Stimulated activated CD4-positive, alpha-beta T cell treated with anti-CD3 and anti-CD28 coated beads, TNF-alpha, amount 100 ng/mL, for 1 hour (primary cell): ENCODE measurements at places on chromosomes 13 and 19.

- no peak for DNase-seq
These were observed 146.4 kb upstream of the SLITRK5 start for GRCh38 chr13:87524775-87525174.

DNA sequence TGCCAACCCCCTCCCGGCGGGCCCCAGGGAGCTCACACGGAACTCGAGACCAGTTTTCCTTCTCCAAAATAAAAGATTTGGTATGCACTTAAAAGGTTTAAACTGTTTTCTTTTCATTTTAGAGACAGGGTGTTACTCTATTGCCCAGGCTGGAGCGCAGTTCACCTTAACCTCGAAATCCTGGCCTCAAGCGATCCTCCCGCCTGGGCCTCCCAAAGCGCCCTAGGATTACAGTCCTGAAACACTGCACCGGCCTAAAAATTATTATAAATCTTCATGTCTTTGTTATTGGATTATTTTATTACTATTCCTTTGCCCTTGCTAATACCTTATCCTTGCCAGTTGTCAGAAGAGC lies 553 bp upstream of the SLC7A1 start:
- no peak for DNase-seq

DNA sequence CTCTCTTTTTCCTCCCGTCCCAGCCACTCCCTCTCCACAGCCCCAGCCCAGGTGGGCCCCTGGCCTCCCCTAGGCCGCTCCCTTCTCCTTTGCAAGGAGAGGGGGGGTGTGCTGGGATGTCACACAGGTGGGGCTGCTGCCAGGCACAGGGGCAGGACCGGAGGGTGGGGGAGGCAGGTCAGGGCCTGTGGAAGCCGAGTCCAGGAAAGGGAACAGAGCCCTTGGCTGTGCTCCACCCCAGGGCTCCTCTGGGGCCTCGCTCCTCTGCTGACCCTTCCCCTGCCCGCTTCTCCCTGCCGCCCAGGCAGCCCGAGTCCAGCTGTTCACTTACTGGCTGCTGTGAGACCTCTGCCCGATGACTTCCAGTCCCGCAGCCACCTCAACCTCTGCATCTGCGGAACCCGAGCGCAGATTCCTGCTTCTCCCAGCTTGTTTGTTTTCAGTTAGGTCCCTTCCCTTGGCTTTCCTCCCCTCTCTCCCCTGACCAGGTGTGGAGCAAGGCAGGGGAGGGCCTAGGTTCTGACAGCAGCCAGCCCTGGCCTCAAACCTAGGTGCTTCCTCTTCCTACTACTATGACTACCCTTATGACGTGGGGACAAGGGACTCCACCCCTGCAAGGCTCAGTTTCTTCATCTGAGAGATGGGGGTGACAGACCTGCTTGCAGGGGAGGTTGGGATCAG lies 850 bp upstream of the KLK11 start:
- DNase-seq = no peak

DNA sequence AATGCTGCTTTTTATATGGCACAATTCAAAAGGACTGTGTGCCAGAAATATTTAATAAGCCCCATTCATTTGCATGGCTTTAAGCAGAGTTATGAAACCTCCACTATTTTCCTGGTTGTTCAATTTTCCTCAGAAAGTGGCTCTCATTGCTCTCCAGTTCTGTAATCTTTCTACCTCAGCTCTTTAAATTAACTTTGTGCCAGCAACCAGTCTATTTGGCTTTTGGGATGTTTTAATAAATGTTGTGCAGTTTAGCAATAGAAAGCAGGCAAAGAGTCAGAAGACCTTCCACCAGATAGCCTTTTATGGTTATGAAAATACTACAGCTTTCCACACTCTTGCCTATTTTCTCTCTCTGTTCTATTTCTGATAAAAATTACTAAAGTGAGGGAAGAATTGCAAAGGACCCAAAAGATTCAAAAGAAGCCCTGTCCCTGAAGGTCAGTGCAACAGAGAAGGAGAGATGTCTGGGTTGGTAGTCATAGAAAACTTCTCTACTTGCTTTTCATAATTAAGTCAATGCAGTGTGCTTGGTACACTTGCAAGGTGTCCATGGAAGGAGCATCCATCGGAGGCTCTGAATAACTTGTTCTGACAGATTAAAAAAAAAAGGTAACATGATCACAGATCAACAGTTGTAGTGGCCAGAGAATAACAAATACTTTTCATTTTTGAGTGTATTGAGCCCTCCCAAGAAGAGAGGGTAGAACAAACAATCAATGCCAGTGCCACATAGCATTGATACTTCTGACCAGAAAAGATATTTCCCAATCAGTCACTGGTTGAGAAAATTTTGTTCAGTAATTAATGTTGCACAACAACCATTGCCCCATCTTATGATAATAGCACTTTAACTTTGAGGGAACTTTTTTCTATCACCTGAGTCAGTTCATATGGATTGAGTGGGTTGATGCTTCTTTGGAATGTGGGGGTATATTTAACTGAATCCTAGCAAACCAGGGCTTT lies 48.4 kb upstream of the SPRY2 start:
- DNase-seq = no peak

- DNase-seq = no peak
These were observed 58.3 kb downstream of the RGCC start for GRCh38 chr13:41515491-41516139.

- no peak for DNase-seq
These were observed 1.6 kb downstream of the MISP3 start for GRCh38 chr19:14073925-14074838.

DNA sequence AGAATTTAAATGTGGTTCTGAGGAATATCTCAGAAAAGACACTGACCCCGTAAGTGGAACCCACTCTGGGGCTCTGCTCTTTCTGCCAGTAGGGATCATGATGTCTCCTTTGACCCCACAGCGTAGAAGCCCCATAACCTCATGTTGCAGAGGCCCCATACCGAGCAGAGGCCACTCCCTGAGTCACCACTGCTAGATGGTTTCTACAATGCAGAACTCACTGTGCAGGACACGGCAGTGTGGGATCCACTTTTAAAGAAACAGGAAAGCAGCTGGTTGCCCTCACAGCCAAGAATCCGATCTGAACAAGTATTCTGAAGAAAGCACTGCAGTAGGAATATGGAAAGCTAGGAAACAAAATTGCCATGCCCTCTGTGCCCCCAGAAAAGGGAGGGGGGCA lies 4.2 kb downstream of the SLC7A1 start:
- no peak for DNase-seq

DNA sequence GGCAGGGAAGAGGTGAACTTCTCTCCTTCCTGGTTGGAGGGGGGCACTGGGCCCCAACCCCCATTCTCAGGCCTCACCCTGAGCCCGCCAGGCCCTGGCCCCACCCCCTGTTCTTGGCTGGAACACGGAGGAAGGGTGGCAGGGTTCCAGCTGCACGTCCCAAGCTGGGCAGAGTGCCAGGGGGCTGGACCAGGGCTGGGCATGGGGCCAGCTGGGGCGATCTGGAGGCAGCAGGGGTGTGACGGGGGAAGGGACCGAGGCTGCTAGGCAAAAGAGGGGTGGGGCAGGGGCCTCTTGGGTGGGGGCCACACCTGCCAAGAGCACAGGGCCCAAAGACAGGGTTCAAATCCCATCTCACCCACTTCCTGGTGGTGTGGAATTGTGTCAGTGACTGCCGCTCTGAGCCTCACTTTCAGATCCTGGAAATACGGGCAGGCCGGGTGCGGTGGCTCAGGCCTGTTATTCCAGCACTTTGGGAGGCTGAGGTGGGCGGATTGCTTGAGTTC lies 2.2 kb downstream of the HIF3A start:
- DNase-seq = no peak

DNA sequence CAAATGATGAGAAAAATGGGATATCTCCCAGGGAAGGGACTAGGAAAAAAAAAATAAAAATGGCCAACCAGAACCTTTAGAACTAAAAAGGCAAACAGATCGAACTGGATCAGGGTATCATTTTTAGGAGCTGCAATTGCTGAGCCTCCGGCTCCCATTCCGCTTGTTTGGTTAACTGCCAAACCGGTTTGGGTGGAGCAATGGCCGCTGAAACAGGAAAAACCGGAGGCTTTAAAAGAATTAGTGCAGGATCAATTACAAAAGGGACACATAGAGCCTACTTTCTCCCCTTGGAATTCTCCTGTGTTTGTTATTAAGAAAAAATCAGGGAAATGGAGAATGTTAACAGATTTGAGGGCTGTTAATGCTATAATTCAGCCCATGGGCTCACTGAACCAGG lies 12.7 kb upstream of the ZNF443 start:
- no peak for DNase-seq

DNA sequence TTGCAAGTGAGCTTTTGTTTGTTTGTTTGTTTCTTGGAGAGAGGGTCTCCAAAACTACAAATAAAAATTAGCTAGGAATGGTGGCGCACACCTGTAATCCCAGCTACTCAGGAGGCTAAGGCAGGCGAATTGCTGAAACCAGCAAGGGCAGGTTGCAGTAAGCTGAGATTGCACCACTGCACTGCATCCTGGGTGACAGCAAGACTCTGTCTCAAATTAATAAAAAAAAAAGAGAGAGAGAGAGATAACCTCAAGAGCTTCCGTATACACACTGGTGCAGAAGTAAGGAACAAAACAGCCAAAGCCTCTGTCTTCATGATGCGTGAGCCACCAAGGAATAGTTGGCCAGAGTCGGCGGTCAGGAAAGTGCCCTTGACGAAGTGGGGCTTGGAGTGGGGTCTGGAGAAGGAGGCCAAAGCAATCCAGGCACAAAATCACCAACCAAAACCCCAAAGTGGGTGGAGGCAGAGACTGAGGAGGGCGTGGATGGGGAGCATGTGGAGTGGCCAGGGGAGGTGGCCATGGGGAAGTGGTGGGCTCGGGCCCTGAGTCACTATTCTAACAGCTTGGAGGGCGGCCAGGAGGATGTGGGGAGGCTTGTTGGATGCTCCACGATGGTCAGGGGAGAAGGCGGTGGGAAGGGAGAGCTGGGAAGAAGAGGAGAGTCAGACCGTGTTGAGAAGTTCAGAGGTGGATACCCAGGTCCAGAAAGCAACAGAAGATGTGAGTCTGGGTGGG lies 21.2 kb upstream of the TOMM40 start:
- DNase-seq = no peak

GRCh38 chr19:49592486-49593232 lies 1.7 kb downstream of the PRR12 start:
- DNase-seq = no peak

GRCh38 chr13:59906413-59907049 lies 257.2 kb downstream of the DIAPH3 start:
- no peak for DNase-seq

DNA sequence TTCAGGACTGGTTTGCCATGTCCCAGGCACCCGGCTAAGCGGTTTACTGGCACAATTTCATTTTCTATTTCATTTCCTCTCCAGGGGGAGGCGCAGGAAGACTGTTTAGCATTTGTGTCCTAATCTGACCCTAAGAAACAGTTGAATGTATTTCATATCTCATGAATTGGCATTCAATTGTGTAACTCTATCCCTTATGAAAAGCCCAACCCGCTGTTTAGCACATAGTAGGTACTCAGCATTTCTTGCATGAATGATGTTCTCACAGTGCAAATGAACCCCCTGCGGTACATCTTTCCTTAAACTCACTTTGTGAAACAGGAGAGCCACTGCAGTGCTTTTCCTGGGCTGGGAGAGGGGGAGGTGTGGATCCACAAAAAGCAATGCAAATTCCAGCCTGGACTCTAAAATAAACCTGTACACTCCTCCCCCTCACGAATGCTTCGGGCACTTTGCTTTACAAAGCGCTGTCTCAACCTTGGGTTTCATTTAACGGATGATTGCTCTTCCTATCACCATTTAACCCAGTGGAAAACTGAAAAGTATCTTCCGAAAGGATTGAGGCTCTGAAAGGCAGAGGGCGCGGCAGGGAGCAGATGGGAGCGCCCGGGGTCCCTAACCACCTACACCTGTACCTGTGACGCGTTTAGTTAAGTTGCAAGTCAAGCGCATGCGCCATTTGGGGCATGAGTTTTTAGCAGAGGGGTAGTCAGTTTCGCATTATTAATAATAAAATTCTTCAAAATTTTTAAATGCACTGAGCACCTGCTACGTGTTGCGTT lies 1.2 kb upstream of the EEF2 start:
- DNase-seq = no peak

DNA sequence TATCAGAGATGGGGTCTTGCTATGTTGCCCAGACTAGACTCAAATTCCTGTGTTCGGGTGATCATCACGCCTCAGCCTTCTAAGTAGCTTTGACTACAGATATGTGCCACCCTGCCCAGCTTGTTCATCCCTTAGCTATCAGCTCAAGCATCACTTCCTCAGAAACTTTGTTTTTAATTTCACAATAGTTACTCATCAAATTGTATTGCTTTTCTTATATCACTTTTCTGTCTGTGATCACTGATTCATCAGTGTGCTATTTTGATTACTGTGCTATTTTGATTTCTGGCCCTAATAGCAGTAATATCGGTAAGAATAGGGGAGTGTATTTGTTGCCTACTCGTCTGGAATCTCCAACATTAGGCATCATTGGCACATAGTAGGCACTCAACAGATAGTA lies 878.6 kb upstream of the PCDH20 start:
- DNase-seq = no peak

- no peak for DNase-seq
These were observed 309.8 kb downstream of the DNAJC15 start for GRCh38 chr13:43333176-43333575.

DNA sequence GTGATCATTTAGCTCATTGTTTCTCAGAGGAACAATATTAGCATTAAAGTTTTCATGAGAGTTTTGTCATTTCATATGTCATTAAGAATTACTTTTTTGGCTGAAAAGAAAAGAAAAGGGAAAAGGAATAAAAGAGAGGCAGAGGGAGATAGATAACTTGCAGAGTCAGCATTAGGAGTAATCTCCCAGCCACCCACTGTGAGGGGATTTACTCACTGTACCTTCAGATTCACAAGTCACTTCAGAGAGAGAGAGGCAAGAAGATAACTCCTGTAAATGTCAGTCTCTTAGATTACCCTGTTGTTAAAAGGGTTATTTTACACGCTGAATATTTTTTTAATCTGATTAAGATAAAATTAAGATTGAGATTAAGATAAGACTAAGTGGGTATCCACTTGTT lies 125.2 kb downstream of the POU4F1 start:
- DNase-seq = no peak

- no peak for DNase-seq
These were observed 21.5 kb downstream of the CYP4F22 start for GRCh38 chr19:15529774-15530372.

- DNase-seq = no peak
These were observed 126.1 kb downstream of the KDM4B start for GRCh38 chr19:5094768-5095567.

DNA sequence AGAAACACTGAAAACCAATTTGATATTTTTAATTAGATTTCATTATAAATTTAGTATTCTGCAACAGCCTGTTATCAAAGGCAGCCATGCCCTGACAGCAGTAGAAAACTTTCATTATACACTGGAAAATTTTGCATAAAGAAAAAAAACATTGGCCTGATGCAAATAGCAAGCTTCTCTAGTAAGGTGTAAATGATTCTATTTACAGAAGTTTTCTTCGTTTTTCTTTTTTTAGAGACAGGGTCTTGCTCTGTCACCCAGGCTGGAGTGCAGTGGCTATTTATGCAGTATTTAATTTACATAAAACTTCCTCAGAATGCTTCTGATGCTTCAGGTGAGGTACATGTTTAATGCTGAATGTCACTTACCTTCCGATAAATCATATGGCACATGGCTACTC lies 67.0 kb downstream of the ABCC4 start:
- no peak for DNase-seq
